Melanocyte of skin (primary cell): ENCODE measurements at places on chromosomes 12 and 14. TPM values are rescaled to one million over a fixed set of nuclear protein-coding genes. Genes with fewer than 3 reads are reported as not detected.

The OTX2 gene
- not detected in 2 replicates for total RNA-seq

The APPL2 gene
- 20.0 and 37.4 TPM in 2 replicates for total RNA-seq

The RTL1 gene
- total RNA-seq: not detected in 2 replicates

The CCDC175 gene
- not detected in 2 replicates for total RNA-seq

The OTUB2 gene
- 2.4 and 4.4 TPM in 2 replicates for total RNA-seq

The REC8 gene
- 4.6 and 29.0 TPM in 2 replicates for total RNA-seq

The SLC35F4 gene
- under 0.01 TPM in 1 of 2 replicates, not detected in the other for total RNA-seq

The MSRB3 gene
- total RNA-seq: 6.5 and 23.3 TPM in 2 replicates

The PIANP gene
- not detected in 2 replicates for total RNA-seq
